ENCODE measurements at places on chromosomes 2 and 18.

- DNase-seq: no peak
These were observed 93.4 kb upstream of the TLK1 start for GRCh38 chr2:171253900-171254650.

- no peak for DNase-seq
These were observed 19.1 kb upstream of the KANSL1L start for GRCh38 chr2:210190345-210190744.

DNA sequence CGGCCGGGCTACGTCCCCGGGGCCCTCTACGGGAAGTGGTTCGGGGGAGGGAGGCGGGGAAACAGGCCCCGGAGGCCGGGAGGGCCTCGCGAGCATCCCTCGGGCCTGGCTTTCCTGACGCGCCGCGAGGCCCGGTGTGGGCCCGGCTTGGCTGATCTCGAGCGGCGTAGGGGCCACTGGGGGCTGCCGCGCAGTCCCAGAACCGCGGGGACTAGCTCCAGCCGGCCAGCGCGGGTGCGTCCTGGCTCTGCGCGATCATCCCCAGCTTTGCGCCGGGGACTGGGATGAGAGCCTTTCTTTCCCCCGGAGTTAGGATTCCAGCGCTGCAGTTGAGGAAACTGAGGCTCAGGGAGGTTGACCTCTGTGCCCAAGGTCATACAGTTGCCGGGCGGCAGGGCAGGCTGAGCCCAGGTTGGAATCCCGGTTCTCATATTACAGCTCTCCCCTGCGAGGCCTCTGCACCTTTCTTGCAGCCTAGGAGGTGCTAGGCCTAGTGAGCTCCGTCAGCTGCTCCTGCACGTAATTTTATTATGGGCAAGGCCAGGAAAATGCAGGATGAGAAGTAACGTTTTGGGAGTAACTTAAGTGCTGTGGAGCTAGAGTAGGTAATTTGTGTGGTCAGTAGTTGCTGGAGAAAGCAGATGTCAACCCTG lies 501 bp downstream of the LPIN1 start:
- no peak for DNase-seq

DNA sequence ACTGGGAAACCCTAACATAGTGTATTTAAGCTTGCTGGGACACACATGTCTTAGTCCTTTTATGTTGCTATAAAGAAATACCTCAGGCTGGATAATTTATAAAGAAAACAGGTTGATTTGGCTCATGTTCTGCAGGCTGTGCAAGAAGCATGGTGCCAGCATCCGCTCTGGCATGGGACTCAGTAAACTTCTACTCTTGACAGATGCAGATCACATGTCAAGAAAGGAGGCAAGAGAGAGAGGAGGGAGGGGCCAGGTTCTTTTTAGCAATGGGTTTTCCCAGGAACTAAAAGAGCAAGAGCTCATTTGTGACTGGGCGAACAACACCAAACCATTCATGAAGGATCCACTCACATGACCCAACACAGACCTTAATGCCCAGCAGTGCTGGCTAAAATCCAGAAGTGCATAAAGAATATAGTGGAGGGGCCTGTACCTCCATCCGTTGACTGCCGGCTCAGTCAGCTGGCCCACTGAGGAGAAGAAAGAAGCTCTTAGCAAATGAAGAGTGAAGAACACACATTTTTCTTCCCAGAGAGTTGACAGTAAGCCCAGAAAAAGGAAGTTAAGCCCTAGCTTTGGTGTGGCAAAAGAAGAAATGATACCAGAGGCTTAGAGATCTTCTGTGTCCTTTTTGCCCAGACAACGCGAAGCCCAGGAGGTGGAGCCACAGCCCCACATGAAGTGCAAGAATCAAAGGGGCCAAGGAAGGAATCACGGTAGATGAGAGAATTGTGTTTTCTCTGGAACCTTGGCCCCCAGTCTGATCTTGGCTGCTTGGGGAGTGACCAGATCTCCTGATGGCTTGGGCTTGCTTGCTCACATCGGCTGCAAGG lies 183.5 kb upstream of the FAM98A start:
- no peak for DNase-seq

GRCh38 chr2:240988146-240988545 lies 10.3 kb upstream of the SNED1 start:
- no peak for DNase-seq

- no peak for DNase-seq
These were observed 6.2 kb downstream of the GLI2 start for GRCh38 chr2:120741571-120742561.

GRCh38 chr2:134431838-134432434 lies 178.1 kb downstream of the MGAT5 start:
- no peak for DNase-seq

GRCh38 chr2:224416656-224417360 lies 14.9 kb upstream of the FAM124B start:
- DNase-seq: no peak

DNA sequence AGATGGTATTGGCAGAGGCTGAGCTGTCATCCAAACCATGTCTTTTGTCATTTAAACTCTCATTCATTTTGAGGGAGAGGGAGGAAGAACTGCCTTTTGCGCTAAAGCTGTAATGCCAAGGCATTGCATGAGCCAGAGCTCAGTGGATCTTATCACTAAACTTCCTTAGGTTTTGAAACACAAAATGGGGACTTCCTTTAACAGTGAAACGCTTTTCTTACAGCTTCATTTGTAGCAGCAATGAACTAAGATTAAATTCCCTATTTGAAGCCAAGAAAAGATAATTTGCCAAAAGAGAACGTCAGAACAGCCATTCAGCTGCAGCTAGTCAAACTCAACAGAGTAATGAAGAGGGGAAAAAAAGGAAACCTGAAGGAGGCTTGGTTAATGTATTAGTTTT lies 143.5 kb upstream of the MMADHC start:
- no peak for DNase-seq

Measured in CD4-positive, alpha-beta T cell treated with Interleukin-15 for 1 hour (primary cell).